ENCODE measurements at places on chromosomes 3 and 15. TPM values are rescaled to one million over a fixed set of nuclear protein-coding genes. Genes with fewer than 3 reads are reported as not detected.

- no peak for DNase-seq
Observed at GRCh38 chr3:94522488-94522887, 459.6 kb downstream of the NSUN3 start.

DNA sequence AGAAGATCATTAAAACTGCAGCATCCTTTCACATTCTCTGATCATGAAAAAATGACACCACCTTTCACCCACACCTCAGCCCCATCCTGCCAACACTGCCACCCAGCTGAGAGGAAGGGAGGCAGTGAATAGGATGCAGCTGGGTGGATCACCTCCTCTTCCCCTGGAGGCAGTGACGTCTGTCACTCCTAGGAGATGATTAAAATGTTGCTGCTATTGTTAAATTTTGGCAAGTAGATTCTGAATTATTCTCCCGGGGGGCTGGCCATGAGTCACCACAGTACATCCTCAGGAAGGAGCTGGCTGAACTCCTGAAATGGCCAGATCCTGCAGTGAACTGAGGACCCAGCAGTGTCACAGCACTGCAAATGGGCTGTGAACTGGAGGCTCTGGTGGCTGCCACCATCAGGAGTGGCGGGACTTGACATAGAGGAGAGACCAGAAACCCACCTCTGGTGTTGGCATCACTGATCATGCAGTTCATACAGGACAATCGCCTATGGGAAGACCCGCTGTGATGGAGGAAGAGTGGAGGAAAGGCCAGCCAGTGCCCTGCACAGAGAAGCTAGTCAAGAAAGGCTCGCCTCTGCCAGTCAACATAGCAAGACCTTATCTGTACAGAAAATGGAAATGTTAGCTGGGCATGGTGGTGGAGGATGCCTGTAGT is 199.1 kb downstream of the FAM43A start:
- no peak for DNase-seq

CALML4 gene
- total RNA-seq, result 18.7 TPM

DNA sequence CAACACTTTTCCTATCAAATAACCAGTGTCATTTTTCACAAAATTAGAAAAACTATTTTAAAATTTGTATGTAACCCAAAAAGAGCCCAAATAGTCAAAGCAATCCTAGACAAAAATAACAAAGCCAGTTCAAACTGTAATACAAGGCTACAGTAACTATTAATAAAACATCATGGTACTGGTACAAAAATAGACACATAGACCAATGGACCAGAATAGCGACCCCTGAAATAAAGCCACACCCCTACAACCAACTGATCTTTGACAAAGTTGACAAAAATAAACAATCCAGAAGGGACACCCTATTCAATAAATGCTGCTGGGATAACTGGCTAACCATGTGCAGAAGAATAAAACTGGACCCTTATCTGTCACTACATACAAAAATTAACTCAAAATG is 19.9 kb downstream of the TM4SF18 start:
- no peak for DNase-seq

- DNase-seq, result no peak
Observed at GRCh38 chr3:13391308-13391707, 28.8 kb downstream of the NUP210 start.

PLD1 gene
- 7.7 TPM for total RNA-seq

- no peak for DNase-seq
Observed at GRCh38 chr15:95371664-95372063, 958.8 kb upstream of the NR2F2 start.

GMPS gene
- total RNA-seq, result 127 TPM

GRCh38 chr15:59689626-59690236 is 611 bp upstream of the BNIP2 start:
- peak; percentile 70 for DNase-seq

DNA sequence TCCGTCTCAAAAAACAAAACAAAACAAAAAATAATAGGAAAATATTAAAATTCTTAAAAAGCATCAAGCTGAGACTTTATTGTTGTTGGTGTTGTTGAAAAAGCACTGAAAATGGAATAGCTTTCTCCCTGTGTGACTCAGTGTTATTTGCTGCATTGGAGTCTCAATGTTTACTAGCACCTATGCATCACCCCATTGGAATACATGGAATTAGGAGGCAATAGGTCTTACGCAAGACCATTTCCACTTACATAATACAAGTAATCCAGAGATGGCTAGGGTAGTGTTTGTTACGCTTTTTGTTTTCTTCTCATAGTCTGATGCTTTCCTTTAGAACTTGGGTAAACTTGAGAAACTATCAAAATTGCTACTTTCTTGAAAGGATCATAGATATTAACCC is 15.2 kb downstream of the GXYLT2 start:
- DNase-seq, result no peak

GPR160 gene
- 12.1 TPM for total RNA-seq

MOBP gene
- not detected for total RNA-seq

GRCh38 chr3:30688776-30689641 is 82.6 kb downstream of the TGFBR2 start:
- DNase-seq, result no peak

GRCh38 chr15:101045236-101045646 is 126.1 kb downstream of the LRRK1 start:
- DNase-seq, result no peak

DNA sequence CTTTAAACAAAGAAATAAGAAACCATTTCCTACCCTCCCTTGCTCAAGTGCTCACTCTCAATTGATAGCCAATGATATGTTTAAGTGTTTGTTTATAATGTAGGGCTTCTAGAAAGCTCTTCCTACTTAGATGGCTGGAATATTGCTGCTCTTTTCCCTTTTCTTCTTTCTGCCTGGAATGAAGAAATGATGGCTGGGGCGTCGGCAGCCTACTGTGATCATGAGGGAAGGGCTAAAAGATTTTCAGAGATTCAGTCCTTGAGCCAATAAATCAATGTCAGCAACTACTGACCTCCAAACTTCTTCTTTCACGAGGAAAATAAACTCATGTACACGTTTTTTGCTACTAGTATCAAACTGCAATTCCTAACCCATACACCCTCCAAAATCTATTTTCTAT is 2.1 kb upstream of the GPR27 start:
- DNase-seq, result no peak

DNA sequence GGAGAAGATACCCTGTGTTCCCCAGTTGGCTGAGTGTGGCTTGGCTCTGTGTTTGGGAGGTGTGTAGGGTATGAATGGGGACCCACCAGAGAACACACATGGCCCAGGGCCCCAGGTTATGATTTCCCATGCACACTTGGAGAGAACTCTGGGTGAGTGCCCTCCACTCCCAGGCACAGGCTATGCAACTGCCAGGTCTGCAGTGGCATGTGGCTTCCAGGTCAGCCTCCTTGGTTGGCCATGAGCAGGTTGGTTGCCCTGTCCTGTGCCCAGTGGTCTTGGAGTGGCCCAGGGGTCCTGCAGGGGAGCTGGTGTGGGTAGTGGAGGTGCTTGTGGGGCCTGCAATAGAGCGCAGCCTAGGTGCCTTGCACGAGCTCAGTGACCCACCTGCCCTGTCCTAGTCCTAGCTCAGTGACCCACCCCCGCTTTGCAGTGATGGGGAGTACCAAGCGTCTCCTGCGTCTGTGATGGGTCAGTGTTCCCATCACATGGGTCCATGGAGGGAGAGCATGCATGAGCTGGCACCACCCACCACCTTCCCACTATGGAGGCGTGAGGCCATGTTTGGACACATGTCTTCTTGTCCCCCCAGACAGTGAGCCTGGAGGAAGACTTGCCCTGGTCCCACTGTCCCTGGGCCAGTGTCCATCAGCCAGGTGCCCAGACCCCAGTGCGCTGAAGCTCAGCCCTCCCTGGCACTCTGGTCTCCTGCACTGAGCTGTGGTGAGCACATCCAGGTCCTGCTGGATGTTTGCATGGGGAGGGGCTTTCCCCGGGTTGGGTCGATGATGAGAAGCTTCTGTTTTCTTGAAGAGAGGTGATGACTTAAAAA is 217.3 kb downstream of the SNRPN start:
- peak; percentile 57 for DNase-seq

UBR1 gene
- total RNA-seq, result 59.4 TPM

GRCh38 chr15:101525087-101525669 is 35.7 kb upstream of the PCSK6 start:
- DNase-seq, result no peak

NR1I2 gene
- not detected for total RNA-seq

GRCh38 chr3:127720985-127721935 is 48.5 kb downstream of the ABTB1 start:
- DNase-seq, result no peak

GRCh38 chr3:88195951-88196434 is 46.2 kb downstream of the C3orf38 start:
- DNase-seq, result no peak

DNA sequence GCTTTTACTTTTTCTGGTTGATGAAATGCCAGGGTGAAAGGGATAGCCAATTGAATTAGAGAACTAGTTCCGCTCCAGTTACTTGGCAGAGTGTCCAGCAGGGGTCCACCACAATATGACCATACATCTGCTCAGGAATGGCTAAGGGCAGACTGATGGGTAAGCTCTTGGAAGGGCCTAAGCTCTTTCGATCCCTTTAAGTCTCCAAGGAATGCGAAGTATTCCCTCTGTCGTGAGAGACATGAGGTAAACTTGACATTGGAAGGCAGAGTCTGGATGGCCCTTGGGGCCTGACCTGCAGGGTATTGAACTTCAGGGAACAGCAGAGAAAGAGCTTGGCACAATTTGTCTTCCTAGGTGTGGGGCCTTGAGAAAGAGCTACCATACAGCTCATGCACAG is 805.8 kb downstream of the PLOD2 start:
- DNase-seq, result no peak

GRCh38 chr3:39752019-39752637 is 57.3 kb upstream of the MYRIP start:
- DNase-seq, result no peak

DNA sequence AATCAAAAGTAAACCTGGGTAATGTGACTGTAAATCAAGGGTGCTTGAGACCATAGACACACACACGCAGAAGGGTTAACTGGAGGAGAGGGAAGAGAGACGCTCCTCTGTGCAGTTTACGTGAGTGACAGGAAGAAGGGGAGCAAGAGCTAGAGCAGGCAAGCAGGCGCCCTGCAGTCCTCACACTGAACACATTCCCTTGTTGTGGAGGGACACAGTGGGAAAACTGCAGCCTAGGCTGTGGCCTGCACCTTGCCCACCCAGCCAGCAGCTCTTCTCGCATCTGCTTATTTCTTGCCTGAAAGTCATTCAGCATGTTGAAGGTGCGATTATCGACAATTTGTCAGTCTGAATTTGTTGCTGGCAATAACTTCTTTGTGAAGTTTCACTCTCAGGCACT is 24.2 kb downstream of the SOX2 start:
- DNase-seq, result no peak

PYGO1 gene
- not detected for total RNA-seq

DNA sequence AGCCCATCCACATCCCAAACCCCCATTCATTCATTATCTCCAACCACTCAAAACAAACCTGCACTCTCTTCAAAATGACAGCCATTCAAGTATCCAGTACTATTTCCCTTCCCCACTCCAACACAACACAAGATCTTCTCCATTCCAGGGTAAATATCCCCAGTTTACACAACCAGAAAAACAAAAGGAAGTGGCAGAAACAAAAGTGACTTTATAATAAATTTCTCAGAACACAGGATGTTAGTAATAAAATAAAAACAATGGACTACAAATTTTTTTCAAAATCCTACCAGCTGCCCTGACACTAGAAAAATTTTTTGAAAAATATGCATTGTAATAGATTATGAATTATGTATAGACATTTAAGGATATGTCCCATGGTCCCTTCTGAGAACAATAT is 14.2 kb downstream of the CPA3 start:
- DNase-seq, result no peak

DNA sequence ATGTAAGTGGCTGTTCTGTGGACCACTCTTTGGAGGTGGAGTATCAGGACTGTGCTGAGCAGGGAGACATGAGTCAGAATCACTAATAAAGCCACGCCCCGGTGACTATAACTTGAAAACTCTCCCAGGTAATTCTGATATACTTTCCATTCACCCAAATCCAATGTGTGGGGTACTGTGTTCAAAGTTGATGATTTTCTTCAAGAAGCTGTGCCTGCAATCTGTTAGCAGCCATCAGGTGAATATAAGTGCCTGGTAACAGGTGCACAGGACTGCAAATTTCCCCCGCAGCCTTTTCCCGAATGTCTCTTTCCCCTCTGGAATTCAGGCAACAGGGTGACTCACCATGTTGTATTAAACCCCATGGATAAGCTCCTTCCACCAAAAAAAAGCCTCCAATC is 17.0 kb downstream of the MAGI1 start:
- DNase-seq, result no peak

PTH1R gene
- not detected for total RNA-seq

SLC26A6 gene
- 62.4 TPM for total RNA-seq

FBXW12 gene
- not detected for total RNA-seq

DNA sequence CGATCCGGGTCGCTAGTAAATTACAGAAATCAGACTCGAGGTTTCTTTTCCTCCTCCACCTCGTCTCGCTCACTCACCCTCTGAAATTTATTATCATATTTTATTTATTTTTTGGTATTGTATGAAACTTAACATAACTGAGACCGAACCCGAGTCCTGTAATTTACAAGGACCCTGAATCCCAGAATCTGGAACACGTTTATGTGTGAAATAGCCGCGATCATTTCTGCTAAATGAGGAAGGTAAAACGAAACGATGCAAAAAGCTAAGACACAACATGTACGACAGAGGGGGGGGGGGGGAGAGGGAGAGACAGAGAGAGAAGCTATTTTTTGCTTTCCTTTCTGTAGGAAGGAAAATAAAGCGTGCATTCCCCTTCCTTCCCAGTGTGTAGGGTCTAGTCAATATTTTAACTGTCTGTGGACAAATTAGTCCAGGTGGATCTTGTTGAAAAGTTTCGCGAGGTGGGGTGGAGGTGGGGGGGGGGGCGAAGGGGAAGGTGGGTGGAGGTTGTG is 1.6 kb downstream of the BBX start:
- DNase-seq, result no peak

GRCh38 chr3:65033576-65033975 is 345.8 kb upstream of the ADAMTS9 start:
- DNase-seq, result no peak

SEMA5B gene
- total RNA-seq, result not detected

- DNase-seq, result no peak
Observed at GRCh38 chr3:158830391-158830790, 28.5 kb downstream of the MFSD1 start.

- no peak for DNase-seq
Observed at GRCh38 chr3:16171825-16172224, 2.7 kb upstream of the GALNT15 start.

- no peak for DNase-seq
Observed at GRCh38 chr3:25427942-25428788, at the start of gene RARB. Gene RARB (plus strand): TSS chr3:25428263. CDS start chr3:25428732, 469 bp downstream.

All from natural killer cell treated with Interleukin-12 subunit alpha and Interleukin-12 subunit beta and Interleukin-15 and Interleukin-18, amount 100 ng/mL, for 72 hours (primary cell).